NCI-H1694 (cell line): ENCODE measurements at places on chromosomes 2 and 18.
A peak's percentile ranks its signal among the peaks of the same experiment; 100 is the strongest.

- DNase-seq: no peak
Measured at GRCh38 chr2:210460322-210461227, 16.0 kb downstream of the LANCL1 start.

DNA sequence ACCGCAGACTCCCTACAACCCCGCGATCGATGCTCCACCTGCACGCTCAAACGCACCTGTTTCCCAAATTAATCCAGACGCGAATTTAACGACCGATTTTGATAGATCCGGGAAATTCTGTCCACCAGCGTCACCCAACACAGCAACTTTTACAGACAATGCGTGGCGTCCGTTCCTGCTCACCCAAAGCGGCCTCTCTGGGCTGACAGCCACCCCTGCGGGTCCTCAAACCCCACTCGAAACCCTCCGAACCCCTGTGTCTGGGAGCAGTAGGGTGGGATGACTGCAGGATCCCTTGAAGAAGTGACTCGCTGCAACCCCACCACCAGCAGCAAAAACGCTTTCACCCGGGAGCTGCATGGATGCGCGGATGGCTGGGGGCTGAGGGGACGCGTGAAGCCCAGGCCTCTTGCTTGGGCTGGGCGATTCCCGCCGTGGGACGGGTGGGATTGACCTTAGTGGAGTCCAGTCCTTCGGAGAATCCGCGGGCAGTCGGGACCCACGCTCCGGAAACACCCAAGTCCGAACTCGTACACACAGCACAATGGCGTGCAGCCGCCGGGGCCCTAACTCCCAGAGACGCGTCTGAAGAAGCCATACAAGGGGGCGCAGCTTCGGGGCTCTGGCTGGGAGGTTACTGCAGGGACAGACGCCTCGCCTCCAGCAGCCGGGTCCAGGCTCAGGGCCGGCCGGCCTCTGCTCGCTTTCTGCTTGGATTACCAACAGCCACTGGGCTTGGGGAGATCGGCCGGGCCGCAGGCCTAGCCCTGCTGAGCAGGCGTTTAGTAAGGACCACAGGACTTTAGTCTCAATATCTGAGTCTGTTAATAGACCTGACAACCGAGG is 31.1 kb upstream of the ATP6V1B1 start:
- DNase-seq: no peak

DNA sequence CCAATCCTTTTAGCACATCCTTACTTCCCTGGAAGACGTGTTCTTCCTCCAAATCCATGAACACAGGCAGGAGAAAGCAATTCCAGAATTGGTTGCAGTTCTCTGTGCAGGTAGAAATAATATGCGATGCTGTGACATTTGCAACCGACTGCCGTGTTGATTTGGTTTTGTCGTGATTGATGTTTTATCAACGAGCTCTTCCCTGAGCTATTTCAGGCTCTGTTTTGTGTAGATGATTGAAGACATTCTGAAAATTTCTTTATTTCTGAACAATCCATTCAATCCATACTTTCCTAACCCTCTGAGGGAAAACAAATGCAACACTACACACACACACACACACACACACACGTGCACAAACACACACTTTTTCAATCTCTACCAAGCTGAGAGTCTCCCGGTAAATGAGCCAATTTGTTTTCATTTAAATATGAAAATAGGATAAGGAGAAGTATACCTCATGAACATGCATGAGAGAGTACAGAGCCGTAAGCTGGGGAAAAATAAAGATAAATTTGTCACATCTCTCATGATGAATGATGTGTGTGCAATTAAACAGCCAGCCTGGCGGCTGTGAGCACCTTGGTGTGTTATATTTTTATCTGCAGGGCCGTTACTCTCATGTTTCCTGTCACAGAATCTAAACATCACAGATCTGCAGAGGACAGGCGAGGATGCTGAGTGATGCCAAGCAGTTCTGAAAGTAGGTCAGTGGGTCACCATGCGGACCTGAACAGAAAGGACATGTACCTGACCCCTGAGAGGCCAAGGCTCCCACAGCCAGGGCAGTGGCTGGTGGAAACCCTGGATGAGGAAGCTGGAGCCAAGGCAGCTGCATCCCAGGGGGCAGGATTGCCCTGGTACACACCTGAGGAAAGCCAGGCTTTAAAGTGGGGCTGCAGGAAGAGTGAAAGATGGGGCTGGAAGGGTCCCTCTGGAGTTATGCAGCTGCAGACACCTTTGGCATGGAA is 64.8 kb downstream of the PDCL3 start:
- no peak for DNase-seq

- DNase-seq: peak; percentile 60
Measured at GRCh38 chr2:235990344-235990743, 177.8 kb downstream of the GBX2 start.

GRCh38 chr18:70620837-70621612 is 332.2 kb downstream of the SOCS6 start:
- no peak for DNase-seq
